ENCODE measurements at places on chromosomes 3 and 15.

- DNase-seq, result no peak
Observed at GRCh38 chr3:129672412-129672811, 65.9 kb upstream of the PLXND1 start.

DNA sequence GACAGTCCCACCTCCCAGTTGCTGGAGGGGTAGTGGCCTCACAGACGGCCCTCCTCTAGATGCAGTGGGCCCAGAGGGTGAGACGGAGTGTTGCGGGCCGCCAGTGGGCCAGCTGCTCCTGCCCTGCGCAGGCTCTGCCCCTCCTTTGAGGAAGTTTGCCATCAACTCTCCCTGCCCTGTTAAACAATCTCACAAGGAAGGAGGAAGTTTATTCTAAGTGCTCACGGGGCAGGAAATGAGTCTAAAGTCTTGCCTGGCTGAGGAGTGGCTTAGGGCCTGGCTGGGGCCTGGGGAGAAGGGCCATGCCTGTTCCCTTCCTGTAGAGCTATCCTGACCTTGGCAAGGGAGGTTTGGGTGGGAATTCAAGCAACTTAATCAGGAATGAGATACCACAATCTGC, at the start of gene FAM3D:
Gene FAM3D (minus strand): TSS at position 92 of the 400 bp plus-strand sequence. CDS start 11,211 bp downstream, outside the sequence.
- no peak for DNase-seq

DNA sequence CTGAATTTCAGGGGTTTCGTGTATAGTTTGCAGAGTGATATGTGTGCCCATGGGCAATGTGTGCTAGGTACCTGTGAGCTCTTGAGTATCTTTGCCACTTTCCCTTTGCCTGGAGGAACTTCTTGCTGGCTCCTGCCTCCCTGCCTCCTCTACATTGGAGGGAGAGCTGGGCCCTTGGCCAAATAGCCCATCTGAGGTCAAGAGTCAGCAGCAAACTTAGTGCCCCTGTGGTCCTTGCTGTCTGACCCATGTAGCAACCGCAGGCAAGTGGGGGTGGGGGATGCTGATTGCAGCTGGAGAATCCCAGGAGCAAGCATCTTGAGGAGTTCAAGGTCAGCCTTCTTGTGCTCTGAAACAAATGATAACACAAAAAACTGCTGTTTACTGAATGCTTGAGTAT, 5.4 kb upstream of the TBC1D21 start:
- DNase-seq, result no peak

- no peak for DNase-seq
Observed at GRCh38 chr3:112331851-112332250, 1.1 kb upstream of the CD200 start.

DNA sequence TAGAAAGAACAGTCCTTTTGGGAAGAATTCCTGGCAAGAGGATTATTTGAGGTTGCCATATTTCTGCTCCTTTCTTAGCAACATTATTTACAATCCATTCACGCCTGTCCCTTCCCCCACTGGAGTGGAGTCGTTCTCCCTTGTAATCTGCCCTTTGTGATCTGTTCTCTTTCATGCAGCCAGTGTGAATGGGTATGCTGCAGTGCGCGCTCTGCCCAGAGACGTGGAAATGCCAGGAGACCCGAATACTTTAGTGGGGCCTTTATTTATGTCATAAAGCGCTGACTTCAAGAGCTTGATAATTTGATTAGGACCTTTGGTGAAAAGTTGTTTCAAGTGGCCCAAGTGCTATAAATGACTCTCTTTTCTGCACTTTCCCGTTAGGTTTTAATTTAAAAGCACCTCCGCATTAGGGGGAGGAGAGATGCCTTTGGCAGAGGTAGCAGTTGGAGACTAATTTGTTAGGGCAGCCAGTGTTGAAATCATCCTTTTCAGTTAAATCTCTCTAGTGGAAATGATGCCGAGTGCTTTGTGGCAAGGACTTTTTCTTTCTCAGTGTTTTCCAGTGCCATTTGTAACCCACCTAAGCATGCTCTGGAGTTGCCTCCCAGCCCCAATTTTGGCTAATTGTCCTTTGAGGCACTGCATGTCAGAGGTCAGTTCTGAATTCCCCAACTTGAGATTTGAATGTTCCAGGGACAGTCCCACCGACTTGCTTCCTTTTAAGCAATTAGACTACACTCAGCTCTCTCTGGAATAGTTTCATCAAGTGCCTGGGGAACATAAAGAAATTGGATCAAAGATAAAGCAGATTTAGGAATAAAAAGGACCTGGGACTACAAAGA, 52.4 kb downstream of the PSMD6 start:
- no peak for DNase-seq
